ENCODE measurements at places on chromosomes 7 and 10. TPM values are rescaled to one million over a fixed set of nuclear protein-coding genes. Genes with fewer than 3 reads are reported as not detected.

DNA sequence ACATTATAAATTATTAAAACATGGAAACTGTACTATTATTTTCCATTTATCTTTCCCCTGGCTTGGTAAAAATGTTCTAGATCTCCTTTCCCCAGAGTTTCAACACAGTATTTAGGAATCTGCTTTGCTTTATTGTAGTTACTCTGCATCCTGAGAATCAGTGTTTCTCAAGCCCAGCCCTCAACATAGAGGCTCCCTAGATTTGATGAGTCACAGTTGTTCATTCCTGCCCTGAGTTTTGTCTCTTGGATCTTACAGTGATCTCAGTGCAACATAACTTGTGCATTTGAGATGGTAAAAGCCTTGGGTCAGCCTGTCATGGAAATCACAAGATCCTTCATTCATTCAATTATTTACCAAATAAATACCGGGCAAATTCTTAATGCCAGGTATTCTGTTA is 63.0 kb downstream of the VAX1 start:
- no peaks in the 10 kb centered on the region for H3K4me1 ChIP-seq
- peaks cover 52% of the 10 kb centered on the region for H3K27me3 ChIP-seq
- H3K36me3 ChIP-seq: no peaks in the 10 kb centered on the region

DNA sequence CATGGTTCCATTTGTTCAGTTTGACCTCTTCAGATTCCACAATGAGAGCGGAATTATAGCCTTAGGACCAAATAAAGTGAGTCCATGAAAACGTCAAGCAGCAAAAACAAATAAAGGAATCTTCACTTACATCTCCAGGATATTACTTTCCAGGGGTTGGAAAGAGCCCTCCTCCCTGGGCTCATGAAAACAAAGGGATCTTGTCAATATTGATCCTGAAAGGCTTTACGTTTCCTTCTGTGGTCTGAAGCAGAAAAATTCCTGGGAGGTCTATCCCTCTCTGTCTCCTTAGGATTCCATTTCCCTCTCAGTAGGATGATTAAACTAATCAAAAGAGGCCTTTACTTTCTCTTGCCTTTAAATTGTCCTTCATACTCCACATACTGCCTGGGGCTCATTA is 293.5 kb downstream of the GPAM start:
- no peak overlapping the region for H3K27ac ChIP-seq
- no peaks in the 10 kb centered on the region for H3K4me1 ChIP-seq
- H3K27me3 ChIP-seq: peaks cover 6% of the 10 kb centered on the region
- DNase-seq: no peak
- no peak overlapping the region for H3K4me3 ChIP-seq

- peaks cover 3% of the 10 kb centered on the region for H3K27me3 ChIP-seq
- H3K27ac ChIP-seq: no peak overlapping the region
- H3K4me1 ChIP-seq: peaks cover 4% of the 10 kb centered on the region
- no peaks in the 10 kb centered on the region for H3K36me3 ChIP-seq
These were observed 168.9 kb downstream of the SLIT1 start for GRCh38 chr10:97016728-97017473.

- no peaks in the 10 kb centered on the region for H3K4me1 ChIP-seq
- H3K36me3 ChIP-seq: no peaks in the 10 kb centered on the region
- no peak overlapping the region for H3K27ac ChIP-seq
- no peak for DNase-seq
- peaks cover 9% of the 10 kb centered on the region for H3K27me3 ChIP-seq
These were observed 107.0 kb downstream of the ELFN1 start for GRCh38 chr7:1777122-1777521.

DNA sequence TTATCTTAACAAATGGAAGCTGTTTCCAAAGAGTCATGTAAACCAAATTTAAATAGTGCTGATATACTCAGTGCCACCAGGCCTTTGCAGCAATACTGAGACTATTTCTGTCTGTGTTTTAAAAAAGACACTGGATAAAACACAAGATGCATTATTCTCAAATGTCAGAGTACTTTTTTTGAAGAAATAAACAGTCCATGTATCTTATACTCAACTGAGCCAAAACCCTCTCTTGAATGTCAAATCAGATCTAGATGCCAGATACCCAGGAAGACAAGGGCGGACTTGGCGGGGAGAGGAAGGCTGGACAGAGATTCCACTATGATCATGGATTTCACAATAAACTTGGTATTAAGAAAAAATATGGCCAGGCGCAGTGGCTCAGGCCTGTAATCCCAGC is 127.6 kb downstream of the COBL start:
- H3K27ac ChIP-seq: no peak overlapping the region
- H3K36me3 ChIP-seq: no peaks in the 10 kb centered on the region
- no peak for DNase-seq
- no peaks in the 10 kb centered on the region for H3K4me1 ChIP-seq

DNA sequence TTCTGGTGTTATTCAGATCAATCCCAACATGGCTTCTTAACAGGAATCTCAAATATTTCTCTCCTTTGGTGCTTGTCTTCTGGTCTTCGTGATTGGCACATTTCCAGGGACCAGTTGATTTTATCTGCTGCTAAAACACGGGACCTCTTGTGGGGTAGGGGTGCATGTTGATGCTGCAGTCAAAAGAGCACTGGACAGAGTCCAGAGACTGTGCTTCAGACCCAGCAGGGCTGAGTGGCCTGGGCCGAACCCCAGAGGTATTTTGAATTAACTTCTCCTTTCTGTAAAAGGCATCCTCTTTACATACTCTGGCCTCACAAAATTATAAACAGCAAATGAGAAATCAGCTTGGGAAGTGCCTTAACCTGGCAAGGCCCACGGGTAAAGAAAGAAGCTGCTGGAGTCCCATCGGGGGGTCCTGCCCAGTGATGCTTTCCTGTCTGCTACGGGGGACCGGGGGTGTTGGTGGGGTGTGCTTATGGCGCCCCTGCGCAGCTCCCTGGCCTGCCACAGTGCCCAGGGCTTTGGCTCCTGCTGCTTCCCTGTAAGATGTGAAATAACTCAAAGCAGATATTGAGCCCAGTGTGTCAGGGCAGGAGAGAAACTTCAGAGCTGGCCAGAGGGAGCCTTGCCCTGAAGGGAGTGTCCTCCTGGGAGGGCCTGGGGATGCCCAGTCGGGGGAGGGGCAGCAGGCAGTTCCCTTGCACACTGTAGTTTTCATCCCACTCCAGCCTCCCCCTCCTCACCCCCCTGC is 230.5 kb downstream of the TCF7L2 start:
- H3K36me3 ChIP-seq: no peaks in the 10 kb centered on the region
- peaks cover 36% of the 10 kb centered on the region for H3K4me1 ChIP-seq
- H3K27ac ChIP-seq: peak overlapping the region; percentile 23
- DNase-seq: no peak

DNA sequence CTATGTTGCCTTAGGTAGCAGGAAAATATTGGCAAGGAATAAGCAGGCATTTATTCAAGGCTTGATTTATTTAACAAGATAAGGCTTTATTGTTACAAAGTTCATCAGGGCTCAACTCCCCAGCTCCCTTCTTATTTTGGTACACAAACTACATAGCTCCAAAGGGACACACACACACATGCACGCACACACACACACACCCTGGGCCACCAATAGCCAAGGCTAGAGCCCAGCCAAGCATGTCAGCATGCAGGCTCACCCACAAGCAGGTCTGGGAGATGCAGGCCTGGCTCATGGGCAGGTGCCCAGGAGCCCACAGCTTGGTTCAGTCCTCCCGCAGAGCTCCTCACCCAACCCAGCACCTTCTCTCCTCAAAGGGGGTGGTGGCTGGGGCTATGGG is 23.4 kb downstream of the LEP start:
- no peak overlapping the region for H3K4me3 ChIP-seq
- DNase-seq: no peak
- H3K36me3 ChIP-seq: no peaks in the 10 kb centered on the region
- peaks cover 65% of the 10 kb centered on the region for H3K4me1 ChIP-seq

DNA sequence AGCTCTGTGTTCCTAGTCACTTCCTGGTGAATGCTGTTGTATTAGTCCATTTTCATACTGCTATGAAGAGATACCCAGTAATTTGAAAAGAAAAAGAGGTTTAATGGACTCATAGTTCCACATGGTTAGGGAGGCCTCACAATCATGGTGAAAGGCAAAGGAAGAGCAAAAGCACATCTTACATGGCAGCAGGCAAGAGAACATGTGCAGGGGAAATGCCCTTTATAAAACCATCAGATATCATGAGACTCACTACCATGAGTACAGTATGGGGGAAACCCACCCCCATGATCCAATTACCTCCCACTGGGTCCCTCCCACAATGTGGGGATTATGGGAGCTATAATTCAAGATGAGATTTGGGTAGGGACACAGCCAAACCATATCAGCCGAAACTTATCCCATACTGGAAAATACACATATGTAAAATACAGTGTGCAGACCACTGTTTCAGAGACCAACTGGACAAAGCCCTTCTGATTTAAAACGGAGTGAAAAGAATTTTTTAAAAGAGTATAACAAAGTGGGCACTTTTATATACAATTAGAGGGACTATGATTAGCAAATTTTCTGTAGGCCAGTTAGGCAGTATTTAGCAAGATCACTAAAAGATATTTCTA is 8.0 kb downstream of the CYREN start:
- H3K36me3 ChIP-seq: peaks cover 38% of the 10 kb centered on the region
- H3K27me3 ChIP-seq: no peaks in the 10 kb centered on the region
- H3K4me3 ChIP-seq: no peak overlapping the region
- DNase-seq: no peak
- H3K4me1 ChIP-seq: peaks cover 15% of the 10 kb centered on the region
- no peak overlapping the region for H3K27ac ChIP-seq

DNA sequence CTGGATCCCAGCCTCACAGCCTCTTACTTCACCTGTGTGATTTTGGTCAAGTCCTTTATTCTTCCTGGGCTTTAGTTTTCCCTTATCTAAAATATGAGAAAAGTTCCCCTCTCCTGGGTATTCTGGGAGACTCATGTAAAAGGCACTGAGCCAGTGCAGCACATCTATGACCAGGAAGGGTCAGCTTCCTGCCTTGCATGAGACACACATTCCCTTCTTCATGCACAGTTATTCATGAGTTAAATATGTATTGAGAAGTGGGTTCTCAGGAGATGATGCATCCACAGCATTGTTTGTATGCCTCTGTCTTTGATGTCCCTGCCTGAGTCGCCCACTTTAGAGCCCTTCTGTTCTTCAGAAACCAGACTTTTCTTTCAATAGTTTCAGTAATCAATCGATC is 33.3 kb downstream of the EGFR start:
- H3K27ac ChIP-seq: no peak overlapping the region
- no peak overlapping the region for H3K4me3 ChIP-seq
- no peaks in the 10 kb centered on the region for H3K36me3 ChIP-seq
- no peaks in the 10 kb centered on the region for H3K27me3 ChIP-seq

- H3K4me1 ChIP-seq: peaks cover 14% of the 10 kb centered on the region
- H3K27ac ChIP-seq: no peak overlapping the region
- no peak for DNase-seq
- no peaks in the 10 kb centered on the region for H3K36me3 ChIP-seq
- H3K27me3 ChIP-seq: peaks cover 9% of the 10 kb centered on the region
- H3K4me3 ChIP-seq: no peak overlapping the region
These were observed 69.2 kb downstream of the CNTNAP2 start for GRCh38 chr7:146185844-146186243.

DNA sequence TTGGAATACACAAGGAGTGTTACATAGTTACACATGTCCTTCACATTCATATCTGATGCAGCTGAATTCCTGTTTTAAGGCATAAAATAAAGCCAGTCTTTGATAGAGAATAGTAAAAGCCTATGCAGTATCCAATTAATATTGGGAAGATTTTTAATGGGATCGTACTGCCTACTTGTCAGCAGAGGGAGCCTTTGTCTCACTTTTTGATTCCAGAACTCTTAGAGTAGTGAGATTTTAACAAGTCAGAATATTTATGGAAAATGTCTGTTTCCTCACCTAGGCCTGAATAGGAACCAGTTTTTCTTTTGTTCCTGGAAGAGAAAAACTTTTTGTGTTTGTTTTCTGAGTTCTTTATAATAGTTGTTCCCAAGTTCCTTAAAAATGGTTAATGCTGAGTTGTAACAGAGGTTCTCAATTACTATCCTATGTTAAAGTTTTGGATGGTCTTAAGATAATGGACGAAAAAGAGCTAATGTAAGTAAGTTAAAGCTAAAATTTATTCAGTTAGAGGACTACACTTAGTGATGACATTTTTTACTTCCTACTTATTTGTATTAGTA is 114.0 kb downstream of the BBS9 start:
- H3K4me3 ChIP-seq: no peak overlapping the region
- DNase-seq: no peak
- no peaks in the 10 kb centered on the region for H3K27me3 ChIP-seq
- peaks cover 3% of the 10 kb centered on the region for H3K4me1 ChIP-seq

DNA sequence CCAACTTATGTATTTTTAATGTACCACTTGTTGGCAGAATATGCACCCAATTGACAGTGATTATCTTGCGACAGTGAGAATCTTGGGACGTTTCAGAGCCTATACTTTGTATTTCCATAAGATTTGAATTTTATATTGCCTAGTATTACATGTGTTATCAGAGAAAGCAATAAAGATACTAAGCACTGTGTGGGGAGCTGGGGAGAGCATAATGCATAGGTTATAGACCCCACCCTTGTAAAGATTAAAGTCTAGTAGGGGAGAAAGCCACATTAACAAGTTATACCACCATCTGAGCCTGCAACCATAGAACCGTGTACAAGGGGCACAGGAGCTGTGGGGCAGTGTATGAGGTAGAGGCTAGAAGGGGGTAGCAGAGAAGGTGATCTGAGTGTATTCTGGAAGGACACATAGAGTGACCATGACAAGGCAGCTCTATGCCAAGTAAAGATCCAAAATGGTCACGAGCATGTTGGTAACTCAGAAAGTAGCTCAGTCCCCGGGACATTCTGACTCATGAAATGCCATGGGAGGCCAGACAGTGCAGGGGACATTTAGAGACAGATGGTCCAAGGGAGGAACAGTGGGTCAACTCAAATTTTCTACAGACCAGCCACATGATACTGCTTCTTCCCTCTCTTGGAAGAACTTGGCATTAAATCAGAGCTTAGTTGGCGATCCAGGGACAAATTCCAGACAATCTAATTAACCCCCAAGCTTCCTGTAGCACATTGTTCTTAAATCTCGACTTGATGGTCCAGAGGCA is 84.5 kb downstream of the ADRA2A start:
- H3K36me3 ChIP-seq: no peaks in the 10 kb centered on the region
- no peak overlapping the region for H3K27ac ChIP-seq
- no peaks in the 10 kb centered on the region for H3K4me1 ChIP-seq
- no peak for DNase-seq
- peaks cover 46% of the 10 kb centered on the region for H3K27me3 ChIP-seq

FAM221A gene
- 16.9 TPM for total RNA-seq

ANKRD61 gene
- total RNA-seq: 0.29 TPM

FAM171A1 gene
- total RNA-seq: 75.3 TPM

FZD8 gene
- 14.5 TPM for total RNA-seq

TRIM4 gene
- 14.1 TPM for total RNA-seq

CALML5 gene
- total RNA-seq: not detected

SAMD9 gene
- total RNA-seq: 4.4 TPM

GBX1 gene
- 0.20 TPM for total RNA-seq

LIPN gene
- total RNA-seq: not detected

ZKSCAN5 gene
- total RNA-seq: 14.4 TPM

CAMK1D gene
- total RNA-seq: 6.2 TPM
